ENCODE measurements at places on chromosomes 7 and 10. TPM values are rescaled to one million over a fixed set of nuclear protein-coding genes. Genes with fewer than 3 reads are reported as not detected.

DNA sequence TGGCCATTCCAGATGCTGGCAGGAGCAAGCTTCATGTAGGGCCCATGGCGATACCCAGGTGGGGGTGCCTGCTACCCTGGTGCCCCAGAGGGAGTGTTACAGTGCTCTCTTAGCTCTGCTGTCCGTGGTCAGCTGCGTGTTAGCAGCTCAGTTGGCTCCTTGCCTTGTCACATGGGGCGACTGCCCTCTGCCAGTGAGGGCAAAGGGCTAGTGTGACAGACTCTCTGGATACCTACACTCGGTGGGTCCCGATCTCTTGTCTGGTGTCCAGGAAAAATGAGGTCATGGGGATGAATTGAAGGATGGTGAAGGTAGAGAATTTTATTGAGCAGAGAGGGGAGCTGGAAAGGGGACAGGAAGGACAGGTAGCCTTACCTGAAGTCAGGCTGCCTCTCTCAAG lies 152.2 kb downstream of the CYP26A1 start:
- no peaks in the 10 kb centered on the region for H3K36me3 ChIP-seq
- H3K27me3 ChIP-seq, result no peaks in the 10 kb centered on the region
- no peak for DNase-seq
- H3K4me3 ChIP-seq, result no peak overlapping the region
- no peaks in the 10 kb centered on the region for H3K4me1 ChIP-seq

The HOXA9 gene
- 36.8 TPM for total RNA-seq

DNA sequence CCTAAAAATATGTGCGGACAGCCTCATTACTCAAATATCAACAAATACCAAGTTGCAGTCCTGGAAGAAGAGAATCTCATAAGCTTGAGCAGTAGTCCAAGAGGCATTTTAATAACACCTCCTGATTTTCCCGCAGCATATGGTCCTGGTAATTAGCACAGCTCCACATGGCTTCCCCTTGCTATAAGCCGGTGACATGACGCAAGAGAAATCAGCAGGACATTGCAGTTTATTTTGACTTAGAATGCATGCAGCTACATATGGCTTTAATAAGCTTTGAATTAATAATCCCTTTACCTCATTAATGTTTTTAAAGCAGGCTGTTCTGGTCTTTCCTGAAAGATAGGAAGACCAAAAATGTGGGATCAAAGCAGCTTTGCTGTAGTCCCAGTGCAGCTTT lies 137.6 kb downstream of the RAMP3 start:
- H3K27me3 ChIP-seq, result no peaks in the 10 kb centered on the region
- no peak overlapping the region for H3K4me3 ChIP-seq
- H3K36me3 ChIP-seq, result no peaks in the 10 kb centered on the region
- no peak for DNase-seq

DNA sequence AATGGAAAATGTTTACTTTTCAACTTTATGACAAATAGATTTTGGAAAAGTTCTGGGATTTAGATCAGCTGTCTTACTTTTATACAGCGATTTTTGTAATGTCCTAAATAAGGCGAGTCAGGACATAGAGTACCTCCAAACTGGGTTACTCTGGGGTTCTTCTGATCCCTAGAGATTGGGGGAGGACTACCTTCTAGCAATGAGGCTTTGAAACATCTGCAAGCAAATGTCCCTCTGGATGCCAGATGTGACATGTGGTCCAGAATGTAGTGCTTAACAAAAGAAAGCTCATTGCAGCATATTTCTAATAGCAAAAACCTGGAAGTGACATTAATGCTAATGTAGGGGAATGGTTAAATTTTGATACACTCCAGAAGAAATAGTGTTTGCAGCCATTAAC lies 36.1 kb downstream of the ABRAXAS2 start:
- no peaks in the 10 kb centered on the region for H3K27me3 ChIP-seq
- peaks cover 10% of the 10 kb centered on the region for H3K36me3 ChIP-seq
- H3K4me1 ChIP-seq, result no peaks in the 10 kb centered on the region
- no peak overlapping the region for H3K27ac ChIP-seq
- H3K4me3 ChIP-seq, result no peak overlapping the region

- no peaks in the 10 kb centered on the region for H3K27me3 ChIP-seq
- DNase-seq, result no peak
- H3K4me1 ChIP-seq, result no peaks in the 10 kb centered on the region
These were observed 34.0 kb upstream of the CYTH3 start for GRCh38 chr7:6306471-6306870.

DNA sequence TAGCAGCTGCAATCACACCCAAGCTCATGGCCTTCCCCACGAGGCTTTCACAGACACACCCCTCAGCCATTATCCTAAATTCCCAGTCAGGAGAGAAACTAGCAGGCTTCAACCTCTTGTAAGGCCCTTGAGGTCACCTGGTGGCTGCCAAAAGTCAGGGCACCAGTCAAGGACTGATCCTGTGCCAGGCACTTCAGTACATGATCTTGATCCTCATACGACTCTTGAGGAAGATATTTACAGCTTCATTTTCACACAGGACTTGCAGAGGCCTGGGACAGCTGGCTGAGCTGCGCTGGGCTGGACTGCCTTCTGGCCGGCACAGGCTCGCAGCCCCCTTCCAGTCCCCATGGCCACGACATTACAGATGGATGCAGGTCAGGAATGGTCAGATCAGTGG lies 8.8 kb downstream of the PDAP1 start:
- H3K27ac ChIP-seq, result no peak overlapping the region
- DNase-seq, result no peak
- peaks cover 5% of the 10 kb centered on the region for H3K36me3 ChIP-seq

The SPDYE11 gene
- not detected for total RNA-seq

The ZDHHC4 gene
- total RNA-seq, result 62.4 TPM

DNA sequence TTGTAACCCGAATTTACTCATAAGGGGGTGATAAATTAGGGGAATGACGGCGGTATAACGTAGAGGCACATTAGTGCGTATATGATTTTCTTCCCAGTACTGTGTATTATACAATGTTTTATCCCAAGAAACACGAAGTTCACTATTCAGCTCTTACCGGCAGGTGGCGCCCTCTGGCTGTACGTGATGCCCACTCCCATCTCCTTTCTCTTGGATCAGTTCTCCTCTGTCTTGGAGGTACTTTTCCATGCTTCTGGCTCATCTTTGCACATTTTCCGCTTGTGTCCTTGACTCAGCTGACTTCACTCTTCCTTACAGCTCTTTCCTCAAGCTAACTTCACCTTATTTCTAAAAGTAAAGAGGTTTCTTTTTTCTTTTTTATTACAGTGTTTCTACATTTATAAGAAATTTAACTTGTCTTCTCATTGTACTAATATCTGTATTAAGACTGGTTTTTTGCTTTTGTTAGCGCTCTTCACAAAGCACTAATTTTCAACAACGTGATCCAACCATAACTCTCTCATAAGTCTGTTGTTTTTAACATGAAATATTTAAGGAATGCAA lies 21.3 kb downstream of the TMEM176B start:
- H3K27ac ChIP-seq, result no peak overlapping the region
- no peaks in the 10 kb centered on the region for H3K4me1 ChIP-seq
- H3K36me3 ChIP-seq, result no peaks in the 10 kb centered on the region
- no peaks in the 10 kb centered on the region for H3K27me3 ChIP-seq
- DNase-seq, result peak; percentile 89
- no peak overlapping the region for H3K4me3 ChIP-seq

The LOXL4 gene
- 15.1 TPM for total RNA-seq

DNA sequence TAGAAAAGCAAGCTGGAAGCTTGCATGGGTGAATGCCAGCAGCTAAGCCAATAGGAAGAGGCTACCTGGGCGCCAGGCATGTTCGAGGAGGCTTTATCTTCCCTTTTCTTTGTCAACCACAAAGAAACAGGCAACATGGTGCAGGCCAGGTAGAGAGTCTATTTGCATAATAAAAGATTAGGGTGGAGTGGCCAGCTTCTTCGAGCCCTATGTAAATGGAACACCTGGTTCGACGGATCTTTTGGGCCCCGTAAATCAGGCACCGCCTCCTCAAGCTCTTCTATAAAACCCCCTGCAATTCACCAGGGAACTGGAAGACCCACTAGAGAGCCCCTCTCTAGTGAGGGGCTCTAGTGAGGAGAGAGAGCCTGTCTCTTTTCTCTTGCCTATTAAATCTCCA lies 1106.2 kb upstream of the CELF2 start:
- no peak for DNase-seq
- H3K4me1 ChIP-seq, result no peaks in the 10 kb centered on the region
- H3K4me3 ChIP-seq, result no peak overlapping the region

Data from kidney (tissue), 22 donors.